Stimulated activated naive B cell treated with anti-CD40 and anti-IgM and Interleukin-4, amounts not matched to agents 10 μg/mL and 1 μg/mL and 100 μg/mL, for 72 hours (primary cell): ENCODE measurements at places on chromosomes 6 and 20.

DNA sequence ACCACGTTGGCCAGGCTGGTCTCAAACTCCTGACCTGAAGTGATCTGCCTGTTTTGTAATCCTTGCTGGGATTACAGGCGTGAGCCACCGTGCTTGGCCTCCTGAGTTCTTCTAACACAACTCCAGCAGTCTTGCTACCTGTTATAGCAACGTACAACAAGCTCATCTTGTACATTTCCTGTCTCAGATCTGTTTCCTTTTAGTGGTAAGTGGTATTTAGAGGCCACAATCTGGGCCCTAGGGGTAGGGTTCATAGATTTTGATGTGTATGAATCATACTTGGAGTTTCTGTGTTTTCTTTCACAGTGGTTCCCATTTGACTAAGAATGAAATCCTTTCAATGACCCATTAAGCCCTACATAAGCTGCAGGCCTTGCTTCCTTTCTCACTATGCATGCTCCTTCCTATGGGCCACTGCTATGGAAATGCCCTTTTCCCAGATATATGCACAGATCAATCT lies 27.1 kb upstream of the SYNCRIP start:
- peak; percentile 52 for DNase-seq

DNA sequence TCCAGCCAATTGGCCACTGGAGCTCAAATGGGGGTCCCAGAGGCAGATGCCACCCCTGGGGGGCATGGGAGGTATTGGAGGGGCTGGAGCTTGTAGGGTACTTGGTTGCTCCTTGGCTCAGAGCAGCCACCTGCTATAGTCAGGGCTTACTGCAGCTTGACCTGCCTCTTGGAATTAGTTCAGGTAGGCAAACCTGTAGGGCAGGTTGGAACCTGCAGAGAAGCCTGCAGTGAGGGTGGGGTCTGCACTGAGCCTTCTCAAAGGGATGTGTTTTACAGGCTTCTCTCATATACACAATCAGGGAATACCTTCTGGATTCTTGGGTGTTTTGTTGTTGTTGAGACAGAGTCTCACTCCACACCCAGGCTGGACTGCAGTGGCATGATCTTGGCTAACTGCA lies 94.2 kb upstream of the MYL9 start:
- DNase-seq = no peak

DNA sequence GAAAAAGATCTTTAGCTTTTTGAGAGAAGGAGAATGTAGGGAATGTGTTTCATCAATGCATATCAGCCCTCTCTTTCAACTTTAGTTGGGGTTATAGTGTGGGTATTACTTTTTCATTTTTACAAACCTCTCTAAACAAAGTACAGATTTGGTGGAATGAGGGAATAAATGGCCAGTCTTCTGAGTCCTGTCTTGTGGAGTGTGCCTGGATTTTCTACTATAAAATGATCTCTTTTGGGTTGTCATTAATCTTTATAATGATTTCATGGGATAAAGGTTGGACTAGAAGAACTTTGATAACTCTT lies 209.3 kb downstream of the RNF144B start:
- no peak for DNase-seq

- no peak for DNase-seq
Measured at GRCh38 chr6:158041370-158041769, 59.7 kb downstream of the SYNJ2 start.

DNA sequence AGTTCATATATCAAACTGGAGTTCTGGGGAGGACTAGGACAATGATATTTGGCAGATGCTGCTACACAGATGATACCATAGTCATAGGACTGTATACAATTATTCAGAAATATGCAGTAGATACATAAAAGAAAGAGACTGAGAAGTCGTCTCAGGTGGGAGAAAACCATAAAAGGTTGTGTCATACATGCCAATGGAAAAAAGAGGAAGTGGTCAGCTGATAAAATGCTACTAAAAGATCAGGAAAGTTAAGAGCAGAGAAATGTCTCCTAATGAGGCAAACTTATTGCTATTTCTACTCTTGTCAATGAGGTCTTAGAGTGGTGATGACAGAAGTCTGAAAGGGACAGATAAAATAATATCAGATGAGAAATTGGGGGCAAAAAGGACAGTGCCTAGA lies 407.6 kb downstream of the COL12A1 start:
- DNase-seq = no peak

GRCh38 chr20:49505518-49505917 lies 23.1 kb upstream of the KCNB1 start:
- DNase-seq = no peak

DNA sequence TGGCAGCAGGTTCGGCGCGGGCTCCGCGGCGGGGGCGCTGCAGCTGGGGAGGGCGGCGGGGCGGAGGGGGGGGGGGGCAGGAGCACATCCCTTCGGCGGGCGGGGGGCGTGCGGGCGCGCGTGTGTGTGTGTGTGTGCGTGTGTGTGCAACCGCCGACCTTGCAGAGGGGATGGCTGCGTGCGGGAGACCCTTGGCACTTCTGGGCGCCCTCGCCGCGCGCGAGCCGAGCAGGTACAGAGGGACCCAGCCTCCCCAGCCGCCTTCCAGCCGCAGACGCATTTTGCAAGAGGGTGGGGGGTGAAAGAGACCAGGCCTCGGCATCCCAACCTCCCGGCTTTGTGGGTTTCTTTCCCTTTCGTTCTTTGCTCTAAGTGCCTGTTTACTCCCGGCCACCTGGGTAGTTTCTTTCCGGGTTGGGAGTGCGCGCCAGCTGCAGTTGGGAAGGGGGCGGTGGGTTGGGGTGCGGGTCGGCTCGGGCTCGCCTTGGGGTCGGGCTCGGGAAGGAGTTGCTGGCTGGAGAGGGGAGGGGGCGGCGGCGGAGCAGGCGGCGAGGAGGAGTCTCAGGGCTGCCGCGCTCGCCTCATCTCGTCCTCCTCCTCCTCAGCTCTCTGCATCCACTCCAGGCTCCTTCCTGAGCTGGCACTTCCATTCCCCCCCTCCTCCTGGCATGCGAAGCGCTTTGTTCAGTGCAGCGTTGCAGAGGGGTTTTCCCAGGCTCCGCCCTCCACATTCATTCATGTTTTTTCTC lies 620 bp downstream of the HIVEP1 start:
- peak; percentile 67 for DNase-seq

GRCh38 chr6:148317739-148318138 lies 24.9 kb upstream of the SASH1 start:
- no peak for DNase-seq

DNA sequence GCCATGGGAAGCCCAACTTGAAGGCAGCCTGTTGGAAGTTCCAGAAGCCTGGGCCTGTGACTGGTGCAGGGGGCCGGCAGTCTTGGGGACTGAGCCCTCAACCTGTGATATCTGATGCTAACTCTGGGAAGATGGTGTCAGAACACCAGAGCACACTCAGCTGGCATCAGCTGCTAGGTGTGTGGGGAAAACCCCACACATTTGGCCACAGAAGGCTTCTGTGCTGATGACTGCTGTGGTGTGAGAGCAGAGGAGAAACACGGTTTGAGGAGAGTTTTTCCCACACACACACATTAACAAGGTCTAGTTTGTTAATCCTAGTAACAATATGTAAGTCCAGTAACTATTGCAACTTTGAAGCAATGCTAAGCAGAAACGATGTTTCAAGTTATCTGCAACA lies 78.0 kb downstream of the PSMB1 start:
- DNase-seq = no peak

GRCh38 chr6:10759312-10759839 lies 11.8 kb downstream of the TMEM14B start:
- no peak for DNase-seq

DNA sequence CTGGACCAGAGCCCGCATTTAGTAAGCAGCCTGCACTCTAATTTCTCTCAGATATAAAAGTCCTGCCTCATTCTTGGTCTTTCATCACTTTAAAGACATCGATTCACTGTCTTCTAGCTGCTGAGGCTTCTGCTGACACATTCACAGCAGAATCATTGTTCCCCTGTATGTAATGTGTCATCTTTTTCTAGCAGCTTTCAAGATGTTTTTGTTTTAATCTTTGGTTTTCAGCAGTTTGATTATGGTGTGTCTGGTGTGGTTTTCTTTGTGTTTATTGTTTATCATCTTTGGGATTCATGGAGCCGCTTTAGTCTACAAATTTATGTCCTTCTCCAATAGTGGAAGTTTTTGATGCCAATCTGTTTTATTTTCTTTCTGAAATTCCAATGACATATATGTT lies 157.3 kb upstream of the STMND1 start:
- DNase-seq = no peak

GRCh38 chr6:157881342-157881741 lies 58.3 kb downstream of the SNX9 start:
- DNase-seq = no peak

DNA sequence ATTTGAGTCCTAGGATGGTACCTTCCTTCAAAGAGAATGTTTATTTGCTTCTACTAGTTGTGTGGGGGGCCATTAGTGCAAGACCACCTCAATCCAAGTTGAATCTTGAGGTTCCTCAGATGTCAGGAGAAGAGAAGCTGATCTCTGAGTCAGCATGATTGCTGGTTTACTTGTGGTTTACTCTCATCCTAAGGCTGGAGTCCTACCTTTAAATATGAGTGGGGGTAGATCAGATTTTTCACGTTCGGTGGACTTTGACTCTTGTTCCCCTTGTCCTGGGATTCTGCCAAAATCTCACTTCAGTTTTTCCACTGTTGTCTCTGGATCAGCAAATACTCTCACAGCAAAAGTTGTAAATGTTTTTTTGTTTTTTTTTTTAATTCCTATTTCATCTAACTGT lies 84.6 kb upstream of the F13A1 start:
- no peak for DNase-seq

DNA sequence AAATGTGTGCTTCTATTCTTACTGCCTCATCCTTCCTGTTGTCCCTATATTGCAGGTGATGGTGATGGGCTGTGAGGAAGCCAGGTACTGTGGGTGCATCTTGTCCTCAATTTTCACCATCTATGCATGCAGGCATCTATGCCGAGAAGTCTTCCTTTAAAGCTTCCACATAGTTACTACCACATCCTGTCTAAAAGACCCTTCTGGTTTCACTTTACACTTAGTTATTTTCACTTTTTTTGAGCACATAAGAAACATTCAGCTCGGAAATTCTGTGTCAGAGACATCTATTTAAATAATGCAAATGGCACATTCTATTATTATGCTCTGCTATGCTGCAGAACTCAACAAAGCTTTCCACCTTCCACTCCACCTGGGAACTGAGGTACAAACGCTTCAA lies 28.2 kb upstream of the FABP7 start:
- DNase-seq = no peak

DNA sequence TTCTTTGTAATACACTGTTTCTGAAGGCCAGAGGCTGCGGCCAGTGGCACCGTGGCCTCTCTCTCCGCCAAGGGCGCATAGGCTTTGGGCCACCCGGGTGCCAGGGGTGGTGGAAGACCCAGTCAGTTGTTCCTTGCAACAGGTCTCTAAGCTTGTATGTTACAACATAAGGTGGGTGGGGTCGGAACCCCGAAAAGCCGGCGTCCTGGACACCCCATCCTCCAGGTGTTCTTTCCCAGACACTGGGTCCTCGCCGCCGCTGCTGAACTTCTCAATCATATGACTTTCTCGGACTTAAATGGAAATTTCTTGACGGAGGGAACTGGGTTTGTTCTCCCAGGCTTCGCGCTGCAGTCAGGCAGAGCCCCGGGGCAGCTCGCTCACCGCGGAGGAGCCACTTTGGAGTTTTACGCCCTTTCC lies 983 bp upstream of the KCNQ5 start:
- peak; percentile 11 for DNase-seq

GRCh38 chr6:21831521-21832291 lies 238.2 kb downstream of the SOX4 start:
- DNase-seq = no peak

- no peak for DNase-seq
Measured at GRCh38 chr6:37478827-37479226, 20.9 kb downstream of the CCDC167 start.

GRCh38 chr6:170175644-170176135 lies 115.2 kb downstream of the DLL1 start:
- DNase-seq = no peak

DNA sequence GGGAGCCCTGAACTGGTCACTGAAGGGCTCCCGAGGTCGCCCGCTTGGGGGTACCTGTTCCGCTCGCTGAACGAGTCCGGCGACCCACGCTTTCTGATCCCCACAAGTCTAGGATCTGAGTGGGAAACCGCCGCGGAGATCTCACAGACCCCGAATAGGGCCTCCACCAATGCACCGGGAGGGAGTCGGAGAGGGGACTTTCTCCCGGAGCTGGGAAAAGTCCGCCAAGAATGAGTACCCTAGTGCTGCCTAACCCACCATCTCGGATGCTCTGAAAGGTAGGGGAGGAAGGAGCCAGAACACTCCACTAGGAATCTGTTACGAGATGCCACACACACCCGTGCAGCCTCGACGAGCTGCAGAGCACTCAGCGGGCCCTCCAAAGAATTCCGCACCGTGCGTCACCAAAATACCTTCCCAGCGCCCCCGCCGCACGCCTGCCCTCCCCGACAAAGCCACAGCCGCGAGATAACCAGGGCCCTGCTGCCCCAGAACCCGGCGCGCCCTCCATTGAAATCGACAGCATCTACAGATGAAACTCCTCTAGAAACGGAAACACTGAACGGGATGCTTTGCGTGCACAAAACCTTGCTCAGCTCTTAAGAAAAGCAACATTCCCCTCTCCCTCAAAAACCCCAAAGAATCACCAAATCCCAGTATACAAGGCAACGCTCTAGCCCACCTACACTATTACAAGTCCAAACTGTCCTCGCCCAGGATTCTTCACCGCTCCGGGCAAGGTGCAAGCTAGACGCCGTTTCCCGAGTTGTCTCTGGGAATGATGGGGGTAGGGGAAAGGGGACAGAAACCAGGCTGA lies 686 bp downstream of the COL12A1 start:
- DNase-seq = no peak

- no peak for DNase-seq
Measured at GRCh38 chr6:160412993-160413392, 64.8 kb downstream of the SLC22A3 start.

GRCh38 chr6:165627366-165627765 lies 35.7 kb downstream of the PDE10A start:
- DNase-seq = no peak

DNA sequence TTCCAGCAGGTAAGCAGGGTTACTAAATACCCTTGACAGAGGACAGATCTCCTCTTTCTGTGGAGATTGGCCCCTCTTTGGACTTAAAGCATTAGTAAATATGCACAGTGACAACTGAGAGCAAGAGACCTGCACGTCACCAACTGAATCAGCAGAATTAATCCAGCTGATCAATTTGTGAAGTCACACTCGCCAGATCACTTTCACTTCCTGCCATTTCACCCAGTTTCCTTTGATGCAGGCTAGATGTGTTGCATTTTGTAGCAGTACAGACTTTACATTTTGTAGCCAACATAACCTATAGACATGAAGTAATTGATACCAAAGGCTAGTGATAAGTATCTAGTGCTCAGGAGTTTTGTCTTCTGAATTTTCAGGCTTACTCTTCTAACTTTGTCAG lies 11.9 kb downstream of the SYNE1 start:
- no peak for DNase-seq
